ENCODE measurements at places on chromosomes 1 and 21.

DNA sequence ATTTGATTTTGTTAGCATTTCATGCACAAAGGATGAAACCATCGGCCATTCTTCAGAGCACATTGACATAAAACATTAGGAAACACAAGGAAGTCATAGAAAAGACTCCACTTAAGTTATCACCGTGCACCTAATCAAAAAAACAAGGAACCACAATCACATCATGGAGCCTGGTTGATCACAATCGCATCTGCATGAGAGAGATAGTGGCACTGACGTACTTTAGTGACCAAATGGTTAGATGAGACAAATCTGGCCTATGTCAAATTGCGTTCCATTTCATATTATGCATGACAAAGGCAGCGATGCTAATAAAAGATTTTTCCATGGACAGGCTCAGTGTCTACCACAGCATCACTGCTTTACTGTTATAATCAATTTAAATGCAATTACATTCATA is 571.8 kb upstream of the ADGRL2 start:
- DNase-seq, result no peak

DNA sequence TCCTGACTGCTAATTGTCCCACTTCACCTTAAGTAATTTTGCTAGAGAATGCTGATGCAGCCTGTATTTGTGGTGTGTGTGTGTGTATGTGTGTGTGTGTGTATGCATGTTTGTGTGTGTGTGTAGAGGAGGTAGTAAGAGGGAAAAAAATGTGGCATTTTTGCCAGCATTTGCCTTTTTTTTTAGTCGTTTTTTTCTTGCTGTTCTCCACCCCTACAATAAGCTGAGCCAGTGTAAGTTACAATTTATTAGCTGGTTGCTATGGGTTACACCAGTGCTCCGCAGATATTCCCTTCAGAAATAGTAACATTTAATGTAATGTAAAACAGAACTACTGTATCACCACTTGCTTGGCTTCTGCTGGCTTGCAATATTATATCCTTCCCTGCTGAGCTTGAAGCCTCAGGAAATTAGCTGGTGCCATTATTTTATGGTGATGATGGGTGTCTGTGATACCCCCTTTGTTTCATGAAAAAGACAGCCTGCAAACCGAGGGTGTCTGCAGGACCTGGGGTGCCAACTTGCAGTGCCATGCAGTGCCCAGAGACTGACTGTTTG is 23.4 kb upstream of the IGSF3 start:
- no peak for DNase-seq

DNA sequence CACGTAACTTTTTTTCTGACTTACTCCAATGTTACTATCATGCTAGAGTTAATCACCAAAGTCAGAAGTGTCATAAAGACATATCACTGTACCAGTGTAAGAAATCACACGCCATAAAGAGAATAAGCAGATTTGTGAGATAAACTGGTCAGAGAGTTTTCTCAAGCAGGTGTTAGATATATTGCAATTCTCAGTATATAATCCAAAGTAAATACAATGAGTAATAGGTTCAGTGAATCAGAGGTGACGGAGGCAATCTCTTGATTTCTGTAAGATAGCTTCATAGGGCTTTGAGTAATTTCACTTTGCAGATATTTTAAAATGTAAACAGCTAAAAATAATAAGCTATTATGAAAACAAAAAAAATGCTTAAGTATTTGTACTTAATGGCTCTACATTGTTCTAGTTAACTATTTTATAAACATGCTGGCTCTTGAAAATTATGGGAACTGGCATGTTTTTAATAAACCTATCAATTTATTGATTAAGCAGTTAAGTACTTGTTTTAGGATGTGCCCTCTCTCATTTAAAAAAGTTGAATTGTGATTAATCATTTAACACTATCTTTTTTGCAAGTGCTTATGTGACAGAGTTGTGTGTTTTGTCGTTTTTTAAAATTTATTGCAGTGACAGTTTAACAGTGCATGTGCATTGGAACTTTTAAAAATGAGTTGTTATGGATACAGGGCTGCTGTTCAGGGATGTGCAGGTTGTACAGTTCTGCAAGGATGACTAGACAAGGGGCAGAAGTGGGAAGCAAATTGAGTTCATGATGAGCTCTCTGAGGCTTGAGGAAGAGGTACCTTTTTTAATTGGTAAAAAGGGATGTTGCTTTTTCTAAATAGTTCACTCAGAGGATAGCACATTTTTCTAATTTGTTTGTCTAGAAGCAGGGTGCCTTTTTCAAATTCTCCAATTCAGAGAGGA is 119.1 kb downstream of the USP25 start:
- no peak for DNase-seq

DNA sequence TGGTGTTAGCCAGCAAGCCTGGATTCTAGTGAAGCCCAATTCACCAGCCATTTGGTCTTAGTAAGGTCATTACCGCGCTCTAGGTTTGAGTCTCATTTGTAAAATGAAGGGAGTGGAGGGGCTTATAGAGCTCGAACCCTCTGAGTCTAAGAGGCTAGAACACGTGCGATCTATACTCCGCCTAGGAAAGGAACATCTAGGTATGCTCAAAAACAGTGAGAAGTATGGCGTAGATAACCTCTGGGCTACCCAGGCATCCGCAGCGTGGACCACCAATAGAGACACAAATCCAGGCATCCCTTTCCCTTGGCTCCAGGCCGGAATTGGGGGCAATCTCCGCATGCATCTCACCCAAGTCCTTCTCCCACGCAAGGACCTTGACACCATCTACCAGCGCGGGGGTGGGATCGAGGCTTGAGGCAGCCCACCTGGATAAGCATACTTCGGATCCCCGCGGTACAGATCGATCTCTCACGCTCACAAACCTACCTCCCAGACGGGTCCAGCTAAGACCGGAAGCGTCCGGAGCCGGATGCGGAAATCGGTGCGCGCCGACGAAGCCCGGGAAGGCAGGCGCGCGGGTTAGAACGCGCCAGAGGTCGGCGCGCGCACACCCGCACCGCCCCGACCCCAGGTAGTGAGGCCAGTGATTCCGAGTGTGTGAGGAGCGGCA is at the start of gene METTL25B:
TSS of gene METTL25B (plus strand) at position 544 of the 673 bp plus-strand sequence. CDS start 636 bp downstream, outside the sequence.
- DNase-seq, result peak; percentile 62

DNA sequence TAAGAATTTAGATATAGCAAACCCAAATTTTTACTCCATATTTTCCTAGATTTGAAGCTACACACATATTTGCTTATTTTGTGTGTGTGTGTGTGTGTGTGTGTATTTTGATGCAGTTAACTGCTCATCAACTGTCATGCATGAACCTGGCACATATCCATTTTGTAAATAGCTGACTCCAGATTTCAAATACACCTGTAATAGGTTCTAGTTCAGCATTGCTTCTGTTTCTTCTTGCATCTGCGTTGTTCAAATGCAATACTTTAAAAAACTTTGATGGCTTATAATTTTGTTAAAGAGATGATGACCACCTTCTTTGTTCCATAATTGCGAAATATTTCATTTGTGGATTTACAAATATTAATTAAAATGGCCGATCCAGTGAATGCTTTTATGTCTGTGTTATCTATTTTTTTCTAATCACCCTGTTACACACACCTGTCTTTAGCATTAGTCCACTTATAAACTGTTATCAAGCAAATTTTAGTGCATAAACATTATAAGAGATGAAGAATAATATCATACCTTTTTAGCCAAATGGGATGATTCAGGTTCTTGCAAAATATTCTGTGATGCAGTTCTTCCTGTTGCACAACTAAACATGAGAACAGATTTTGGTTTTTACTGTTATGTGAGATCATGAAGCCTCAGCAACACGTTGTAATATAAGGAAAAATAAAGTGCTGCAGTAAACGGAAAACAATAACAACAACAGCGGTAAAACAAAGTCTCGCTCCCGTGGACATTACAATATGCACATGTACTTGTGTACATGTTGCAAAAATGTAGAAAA is 12.7 kb upstream of the S100A11 start:
- no peak for DNase-seq
